Activated CD4-positive, alpha-beta T cell treated with anti-CD3 and anti-CD28 coated beads, Interleukin-2, amount 10 ng/mL, durations not matched to agents 7 days and 5 days (primary cell): ENCODE measurements at places on chromosomes 12 and 14. TPM values are rescaled to one million over a fixed set of nuclear protein-coding genes. Genes with fewer than 3 reads are reported as not detected.

DNA sequence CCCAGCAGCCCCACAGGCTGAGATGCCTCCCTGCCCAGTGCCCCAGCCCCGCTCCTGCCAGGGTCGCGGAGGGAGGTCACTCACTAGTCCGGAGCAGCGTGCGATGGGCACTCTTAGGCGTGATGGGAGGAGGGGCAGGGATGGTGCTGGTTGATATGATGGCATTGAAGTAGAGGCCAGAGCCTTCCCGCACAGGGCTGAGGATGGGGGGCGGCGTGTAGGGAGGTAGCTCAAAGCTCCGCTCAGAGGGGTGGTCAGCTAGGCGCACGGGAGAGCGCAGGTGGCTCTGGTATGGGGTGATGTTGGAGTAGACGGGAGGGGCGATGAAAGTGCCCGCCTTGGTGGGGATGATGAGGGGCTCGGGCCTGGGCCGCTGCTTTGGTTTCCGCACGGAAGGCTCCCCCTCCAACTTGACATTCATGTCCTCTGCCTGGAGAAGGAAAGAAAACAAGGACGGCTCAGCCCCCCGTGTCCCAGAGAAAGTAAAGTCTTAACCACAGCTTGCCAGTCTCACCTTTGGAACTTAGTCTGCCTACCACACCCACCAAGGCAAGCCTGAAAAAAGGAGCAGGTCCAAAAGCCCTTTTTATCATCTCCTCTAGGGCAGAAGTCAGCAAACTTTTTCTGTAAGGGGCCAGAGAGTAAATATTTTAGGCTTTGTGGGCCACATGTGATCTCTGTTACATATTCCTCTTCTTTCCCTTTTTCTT lies 15.5 kb upstream of the PNMA1 start:
- DNase-seq, result no peak

- no peak for DNase-seq
Observed at GRCh38 chr12:62738616-62739015, 196.3 kb downstream of the PPM1H start.

DNA sequence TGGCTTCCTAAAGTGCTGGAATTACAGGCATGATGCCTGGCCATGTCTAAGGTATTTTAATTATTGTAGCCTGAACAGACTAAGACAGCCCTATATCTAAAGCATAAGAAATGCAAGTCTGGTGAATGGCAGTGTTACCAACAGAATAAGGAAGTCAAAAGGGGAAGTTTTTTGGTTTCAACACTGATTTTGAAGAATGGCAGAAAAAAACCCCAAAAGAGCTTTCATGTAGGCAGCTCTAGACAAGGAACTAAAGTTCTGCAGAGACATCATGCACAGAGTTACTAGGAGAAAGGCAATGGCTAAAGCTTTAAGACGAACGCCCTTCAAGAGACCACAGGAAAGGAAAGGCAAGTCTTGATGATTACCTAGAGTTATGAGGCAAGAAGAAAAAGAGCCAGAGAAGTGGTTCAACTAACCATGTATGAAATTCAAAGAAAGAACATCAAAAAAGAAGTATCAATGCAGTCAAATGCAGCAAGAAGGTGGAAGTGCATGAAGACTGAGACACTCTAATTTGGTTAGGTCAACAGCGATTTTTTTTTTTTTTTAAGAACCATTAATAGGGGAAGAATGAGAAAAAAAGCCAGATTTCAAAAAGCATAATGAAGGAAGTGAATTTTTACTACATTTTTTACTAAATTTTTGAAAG lies 50.8 kb downstream of the RPS6KA5 start:
- peak; percentile 20 for DNase-seq

DNA sequence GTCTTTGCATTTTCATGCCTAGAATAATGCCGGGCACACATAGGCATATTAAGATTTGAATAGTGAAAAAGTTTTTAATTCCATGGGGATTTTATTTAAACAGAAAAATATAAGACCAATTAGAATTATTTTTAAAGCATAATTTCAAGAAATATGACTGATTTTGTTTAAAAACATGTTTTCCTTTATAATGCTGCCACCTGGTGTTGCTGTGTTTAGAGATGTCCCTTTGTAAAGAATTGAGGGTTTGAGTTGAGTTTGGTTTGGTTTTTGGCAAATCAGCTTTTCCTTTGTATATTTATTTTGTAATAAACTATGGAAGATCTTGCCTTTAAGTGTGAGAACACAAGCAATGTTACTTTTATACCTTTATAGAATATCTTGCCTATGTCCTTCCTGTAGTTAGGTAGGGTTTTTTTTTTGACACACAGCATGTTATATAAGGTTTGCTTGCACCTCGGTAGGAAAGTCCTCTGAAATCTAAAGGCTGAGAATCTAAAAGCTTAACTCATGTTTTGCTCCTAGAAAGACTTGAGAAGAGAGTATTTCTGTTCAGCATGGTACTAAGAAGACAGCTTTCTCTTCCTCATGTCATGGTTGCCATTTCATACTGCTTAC lies 31.4 kb upstream of the SNAPC1 start:
- peak; percentile 31 for DNase-seq

- DNase-seq, result no peak
Observed at GRCh38 chr14:24438223-24439097, 4.1 kb downstream of the SDR39U1 start.

GRCh38 chr14:92513966-92514843 lies 624 bp downstream of the RIN3 start:
- DNase-seq, result no peak

DNA sequence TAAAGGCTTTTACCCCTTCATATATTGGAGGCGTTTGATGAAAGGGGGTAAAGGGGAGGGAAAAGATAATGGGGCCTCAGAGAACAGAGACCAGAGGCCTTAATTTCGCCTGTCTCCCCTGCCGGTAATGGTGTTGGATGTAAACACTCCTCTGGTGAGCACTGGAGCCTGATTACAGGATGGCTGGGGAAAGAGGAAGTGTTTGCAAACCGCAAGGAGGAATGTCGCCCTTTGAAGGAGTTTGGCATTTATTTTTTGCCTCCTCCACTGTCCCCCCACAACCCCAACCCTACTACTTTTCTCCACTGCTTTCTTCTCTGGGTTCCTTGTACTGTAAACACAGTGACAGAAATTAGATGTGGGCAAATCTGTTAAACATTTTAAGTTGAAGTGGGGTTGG lies 211.9 kb upstream of the TBX3 start:
- no peak for DNase-seq

GRCh38 chr12:112559784-112560183 lies 141.0 kb downstream of the PTPN11 start:
- no peak for DNase-seq

Gene SMIM41
- not detected for total RNA-seq

Gene PCK2
- 60.3 TPM for total RNA-seq

Gene HCAR1
- 0.37 TPM for total RNA-seq

Gene ASCL1
- total RNA-seq, result not detected

Gene TSPAN19
- not detected for total RNA-seq
